ENCODE measurements at places on chromosomes 13 and 19.

DNA sequence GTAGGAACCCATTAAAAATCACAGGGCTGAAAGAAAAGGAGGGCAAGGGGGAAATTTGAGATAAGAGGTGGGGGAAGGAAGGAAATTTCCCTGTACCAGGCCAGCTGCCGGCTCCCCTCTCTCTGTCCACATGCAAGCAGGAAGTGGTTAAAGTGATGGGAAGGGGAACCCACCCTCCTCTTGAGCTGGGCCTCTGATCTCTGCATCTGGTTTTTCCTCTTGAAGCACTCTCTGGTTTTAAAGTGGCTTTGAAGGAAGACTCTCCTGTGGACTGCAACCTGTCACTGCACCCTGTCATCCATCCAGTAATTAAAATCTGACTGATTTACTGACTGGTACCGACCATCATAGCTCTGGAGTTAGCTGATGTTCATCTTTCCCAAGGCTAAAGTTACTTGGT is 239.6 kb downstream of the TSHZ3 start:
- no peak for DNase-seq

DNA sequence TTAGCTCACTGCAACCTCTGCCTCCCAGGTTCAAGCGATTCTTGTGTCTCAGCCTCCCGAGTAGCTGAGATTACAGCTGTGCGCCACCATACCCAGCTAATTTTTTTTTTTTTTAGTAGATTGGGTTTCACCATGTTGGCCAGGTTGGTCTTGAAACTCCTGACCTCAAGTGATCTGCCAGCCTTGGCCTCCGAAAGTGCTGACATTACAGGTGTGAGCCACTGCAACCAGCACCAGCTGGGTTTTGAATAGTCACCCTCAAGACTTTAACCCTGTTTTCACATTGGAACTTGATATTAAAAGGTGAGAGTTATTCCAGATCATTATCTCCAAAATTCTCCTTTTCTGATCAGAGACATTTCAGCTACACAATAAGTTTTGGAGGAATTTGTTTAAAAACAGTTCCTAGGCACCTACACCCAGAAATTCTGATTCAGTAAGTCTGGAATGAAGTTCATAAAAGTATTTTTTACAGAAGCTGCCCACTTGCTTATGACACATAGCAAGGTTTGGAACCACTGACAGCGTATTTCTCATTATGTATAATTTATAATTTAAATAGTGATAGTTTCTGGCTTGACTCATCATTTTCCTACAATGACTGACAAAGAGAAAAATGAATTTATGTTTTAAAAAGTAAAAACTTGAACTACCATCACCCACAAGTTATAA is 417.3 kb downstream of the DIAPH3 start:
- DNase-seq: no peak

DNA sequence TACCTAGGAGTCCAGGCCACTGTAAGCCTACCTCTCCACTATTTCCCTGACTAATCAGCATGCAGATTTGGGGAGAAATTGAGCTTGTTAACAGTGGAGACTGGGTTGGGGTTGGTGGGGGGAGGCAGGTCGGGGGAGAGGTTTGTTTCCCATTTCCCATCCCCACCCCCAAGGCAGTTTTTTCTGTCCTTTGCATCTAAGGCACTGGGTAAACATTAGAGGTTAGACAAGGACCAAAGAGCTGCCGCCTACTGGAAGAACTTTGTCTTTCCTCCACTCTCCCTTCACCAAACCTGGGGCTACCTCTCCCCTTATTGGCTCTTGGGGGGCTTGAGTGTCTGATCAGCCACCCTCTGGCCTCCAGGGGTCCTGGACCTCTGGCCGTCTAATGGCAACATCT is 953 bp downstream of the KCNN4 start:
- DNase-seq: no peak

DNA sequence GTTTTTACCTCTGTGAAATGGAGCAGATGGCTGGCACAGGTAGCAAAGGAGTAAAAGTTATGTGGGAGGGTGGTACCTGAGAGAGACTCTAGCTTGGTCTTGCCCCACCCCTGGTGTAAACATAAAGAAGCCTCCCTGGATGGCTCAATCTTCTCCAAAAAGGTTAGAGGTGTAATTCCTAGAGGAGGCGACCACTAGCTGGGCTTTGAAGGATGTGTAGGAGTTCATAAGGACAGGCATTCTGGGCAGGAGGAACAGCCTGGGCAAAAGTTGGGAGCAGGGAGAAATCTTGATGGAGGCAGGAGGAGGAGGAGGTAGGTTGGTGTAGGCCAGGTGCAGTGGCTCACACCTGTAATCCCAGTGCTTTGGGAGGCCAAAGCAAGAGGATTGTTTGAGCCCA is 7.8 kb upstream of the ICAM4 start:
- no peak for DNase-seq

- DNase-seq: no peak
Measured at GRCh38 chr19:41323430-41324125, 13.6 kb downstream of the CCDC97 start.

GRCh38 chr13:43221611-43222010 is 198.2 kb downstream of the DNAJC15 start:
- DNase-seq: no peak

DNA sequence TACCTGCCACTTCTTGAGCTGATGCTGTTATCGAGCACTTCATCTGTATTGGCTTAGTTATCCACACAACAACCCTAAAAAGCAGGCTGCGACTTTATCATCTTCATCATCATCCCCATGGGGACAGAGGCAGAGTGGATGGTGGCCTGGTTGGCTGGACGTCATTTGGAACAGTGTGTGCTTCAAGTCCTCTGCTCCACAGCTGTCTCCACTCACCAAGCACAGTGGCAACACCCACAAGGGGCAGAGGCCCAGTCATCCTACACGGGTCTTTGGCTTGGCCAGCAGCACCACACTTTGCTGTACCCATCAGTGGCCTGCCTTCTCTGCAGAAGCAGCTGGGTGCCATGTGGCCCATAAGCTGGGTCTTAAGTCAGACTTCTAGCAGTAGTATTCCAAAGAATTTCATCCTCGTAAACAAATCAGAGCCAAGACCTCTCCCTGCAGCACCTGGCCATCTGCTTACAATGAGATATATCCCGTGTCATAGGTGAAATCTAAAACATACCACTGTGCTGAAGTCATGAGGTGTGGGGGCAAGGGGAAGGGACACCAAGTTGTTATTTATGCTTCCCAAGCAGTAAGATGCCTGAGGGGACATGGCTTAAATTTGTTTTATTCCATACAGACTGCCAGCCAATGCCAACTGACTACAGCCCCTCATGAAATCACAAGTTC is 47.9 kb upstream of the EPHX3 start:
- DNase-seq: no peak

DNA sequence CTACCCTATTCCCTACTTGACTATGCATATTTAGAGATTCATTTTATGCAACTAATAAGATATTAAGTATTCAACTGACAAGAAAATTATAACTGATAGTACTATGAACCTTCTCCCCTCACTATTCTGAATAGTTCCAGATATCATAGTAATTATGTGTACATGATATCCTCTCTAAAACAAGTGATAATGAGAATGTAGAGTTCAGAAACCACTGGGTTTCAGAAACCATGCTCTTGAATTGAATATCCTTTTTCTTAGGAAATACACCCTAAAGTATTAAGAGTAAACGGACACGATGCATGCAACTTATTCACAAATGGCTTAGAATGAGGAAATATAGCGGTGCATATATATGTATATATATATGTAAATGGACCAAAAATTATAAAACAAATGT is 160.9 kb downstream of the TBC1D4 start:
- DNase-seq: no peak

DNA sequence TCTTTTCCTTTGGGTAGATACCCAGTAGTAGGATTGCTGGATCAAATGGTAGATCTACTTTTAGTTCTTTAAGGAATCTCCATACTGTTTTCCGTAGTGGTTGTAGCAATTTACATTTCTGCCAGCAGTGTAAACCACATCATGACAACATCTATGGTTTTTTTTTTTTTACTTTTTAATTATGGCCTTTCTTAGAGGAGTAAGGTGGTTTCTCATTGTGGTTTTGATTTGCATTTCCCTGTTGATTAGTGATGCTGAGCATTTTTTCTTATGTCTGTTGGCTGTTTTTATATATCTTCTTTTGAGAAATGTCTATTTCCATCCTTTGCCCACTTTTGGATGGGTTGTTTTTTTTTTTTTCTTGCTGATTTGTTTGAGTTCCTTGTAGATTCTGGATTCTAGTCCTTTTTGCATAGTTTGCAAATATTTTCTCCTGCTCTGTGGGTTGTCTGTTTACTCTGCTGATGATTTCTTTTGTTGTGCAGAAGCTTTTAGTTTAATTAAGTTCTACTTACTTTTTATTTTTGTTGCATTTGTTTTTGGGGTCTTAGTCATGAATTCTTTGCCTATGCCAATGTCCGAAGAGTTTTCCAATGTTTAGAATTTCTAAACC is 38.8 kb downstream of the TDRD3 start:
- no peak for DNase-seq

DNA sequence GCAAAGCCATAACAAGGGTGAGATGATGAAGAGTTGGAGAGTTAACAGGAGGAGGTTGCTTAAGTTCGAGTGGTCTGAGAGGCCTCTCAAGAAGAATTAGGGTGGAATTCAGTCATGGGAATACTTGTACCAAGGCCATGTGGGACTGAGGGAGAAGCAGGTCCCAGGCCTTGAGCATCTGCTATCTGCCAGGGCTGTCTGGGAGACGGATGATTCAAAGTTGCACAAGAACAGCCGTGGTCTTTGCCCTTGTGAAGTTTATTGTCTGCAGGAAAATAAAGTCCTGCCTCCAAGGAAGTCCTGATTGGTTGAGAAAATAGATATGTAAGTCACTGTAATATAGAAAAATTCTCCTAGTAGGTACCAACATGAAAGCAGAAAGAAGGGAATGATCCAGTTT is 178.8 kb upstream of the RFC3 start:
- no peak for DNase-seq

GRCh38 chr13:80463673-80464352 is 122.9 kb upstream of the SPRY2 start:
- DNase-seq: no peak

- no peak for DNase-seq
Measured at GRCh38 chr13:27533155-27533643, 82.8 kb upstream of the MTIF3 start.

GRCh38 chr19:30090476-30090875 is 148.4 kb downstream of the URI1 start:
- no peak for DNase-seq

DNA sequence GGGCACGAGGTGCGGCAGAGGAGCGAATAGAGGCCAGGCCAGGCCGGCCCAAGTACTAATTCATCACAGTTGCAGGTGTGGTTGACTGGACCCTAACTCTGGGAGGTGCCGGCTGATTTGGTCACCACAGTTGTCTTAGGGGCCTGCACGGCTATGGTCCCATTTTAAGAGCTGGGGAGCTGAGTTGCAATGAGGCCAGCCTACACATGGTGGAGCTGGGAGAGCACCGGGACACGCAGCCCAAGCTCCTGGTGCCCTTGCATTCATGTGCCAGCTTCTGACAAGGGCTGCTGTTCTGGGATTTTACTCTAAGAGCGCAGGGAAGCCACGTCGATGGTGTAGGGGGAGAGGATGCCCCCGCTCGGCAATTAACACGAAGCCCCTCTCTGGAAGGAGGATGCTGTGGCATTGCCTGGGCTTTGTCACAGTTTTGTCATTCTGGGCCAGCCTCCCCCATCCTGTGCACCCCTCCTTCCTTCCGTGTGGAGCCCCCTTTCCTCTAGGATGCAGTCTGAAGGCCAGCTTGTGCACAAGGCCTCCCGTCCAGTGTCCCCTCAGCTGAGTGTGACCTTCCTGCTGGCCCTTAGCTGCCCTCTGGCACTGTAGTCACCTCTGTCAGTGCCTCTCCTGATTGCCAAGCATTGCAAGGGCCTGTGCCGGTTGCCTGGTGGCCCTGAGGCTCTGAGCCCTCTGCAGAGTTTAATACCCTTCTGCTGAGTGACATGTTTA is 109.4 kb upstream of the C1QTNF9B start:
- DNase-seq: no peak

GRCh38 chr19:41364524-41365391 is 809 bp upstream of the B9D2 start:
- no peak for DNase-seq

- no peak for DNase-seq
Measured at GRCh38 chr13:99009987-99010551, 32.2 kb upstream of the DOCK9 start.

GRCh38 chr13:48477191-48477855 is 55.6 kb downstream of the RCBTB2 start:
- DNase-seq: no peak

GRCh38 chr13:96671073-96671472 is 323.2 kb downstream of the OXGR1 start:
- no peak for DNase-seq

DNA sequence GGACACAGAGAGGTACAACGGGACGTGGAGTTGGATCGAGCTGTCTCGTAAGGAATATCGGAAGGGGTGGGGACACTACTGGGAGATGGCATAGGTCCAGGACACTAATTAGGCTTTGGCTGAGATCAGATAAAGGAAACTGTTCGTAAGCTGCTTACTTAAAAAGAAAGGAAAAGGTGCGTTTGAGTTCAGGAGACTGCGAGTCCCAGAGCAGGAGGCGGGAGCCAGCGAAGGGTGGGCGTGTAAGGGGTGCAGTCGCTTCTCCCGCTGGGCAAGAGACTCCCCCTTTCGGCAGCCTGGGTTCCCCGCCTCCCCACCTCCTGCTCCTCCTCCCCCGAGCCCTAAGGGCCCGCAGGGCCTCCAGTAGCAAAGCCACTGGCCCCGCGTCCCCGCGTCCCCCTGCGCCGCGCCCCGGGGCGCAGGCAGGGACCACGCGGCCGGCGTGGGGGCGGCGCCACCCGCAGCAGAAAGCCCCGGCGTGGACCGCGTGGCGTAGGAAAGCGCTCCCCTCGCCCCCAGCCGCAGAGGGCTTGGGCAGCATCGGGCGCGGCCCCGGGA is 547 bp downstream of the ABCC4 start:
- no peak for DNase-seq

GRCh38 chr13:106384516-106384915 is 150.9 kb downstream of the EFNB2 start:
- no peak for DNase-seq

- DNase-seq: no peak
Measured at GRCh38 chr13:77786695-77787287, 89.3 kb downstream of the SLAIN1 start.

GRCh38 chr13:111947876-111948275 is 119.1 kb upstream of the SOX1 start:
- DNase-seq: no peak

DNA sequence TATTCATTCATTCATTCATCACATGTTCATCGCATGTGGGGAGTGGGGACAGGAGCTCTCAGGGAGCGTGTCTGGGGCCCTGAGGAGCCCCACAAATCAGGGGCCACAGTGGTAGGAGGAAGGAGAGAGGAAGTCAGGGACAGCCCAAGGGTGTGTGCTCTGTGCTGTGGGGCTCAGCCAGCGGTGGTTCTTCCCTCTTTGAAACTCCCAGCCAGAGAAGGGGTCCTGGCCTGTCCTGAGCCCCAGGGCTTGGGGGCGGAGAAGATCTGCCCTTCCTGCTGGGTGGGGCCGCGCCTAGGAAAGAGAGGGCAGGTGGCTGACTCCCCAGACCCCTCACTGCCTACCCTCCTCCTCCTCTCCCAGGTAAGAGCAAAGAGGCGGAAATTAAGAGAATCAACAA is 14.6 kb downstream of the AP2A1 start:
- no peak for DNase-seq

All from cortex of kidney (tissue), 1 donor.